ENCODE measurements at places on chromosomes 1 and 21. TPM values are rescaled to one million over a fixed set of nuclear protein-coding genes. Genes with fewer than 3 reads are reported as not detected.

GRCh38 chr1:205661429-205662134 lies 18.7 kb downstream of the SLC45A3 start:
- H3K4me1 ChIP-seq: no peaks in the 10 kb centered on the region
- H3K36me3 ChIP-seq: no peaks in the 10 kb centered on the region
- no peaks in the 10 kb centered on the region for H3K27me3 ChIP-seq
- no peak for DNase-seq

DNA sequence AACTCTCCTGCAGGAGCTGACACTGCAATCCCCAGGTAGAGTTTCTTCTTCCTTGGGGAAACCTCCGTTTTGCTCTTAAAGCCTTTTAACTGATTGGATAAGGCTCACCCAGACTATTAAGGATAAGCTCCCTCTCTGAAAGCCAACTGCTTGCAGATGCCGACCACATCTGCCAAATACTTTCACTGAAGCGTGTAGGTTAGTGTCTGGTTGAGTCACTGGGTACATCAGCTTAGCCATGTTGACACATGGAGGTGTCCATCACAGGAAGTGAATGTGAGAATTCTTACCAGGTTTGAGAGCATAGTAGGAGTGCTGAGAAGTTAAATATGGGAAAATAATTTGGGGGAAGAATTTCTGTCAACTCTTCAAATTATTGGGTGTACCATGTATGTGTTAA lies 202.0 kb downstream of the AJAP1 start:
- H3K27me3 ChIP-seq: no peaks in the 10 kb centered on the region
- no peak overlapping the region for H3K4me3 ChIP-seq
- H3K27ac ChIP-seq: no peak overlapping the region

- DNase-seq: no peak
- no peaks in the 10 kb centered on the region for H3K27me3 ChIP-seq
- H3K27ac ChIP-seq: no peak overlapping the region
- no peak overlapping the region for H3K4me3 ChIP-seq
- H3K36me3 ChIP-seq: no peaks in the 10 kb centered on the region
These were observed 8.7 kb downstream of the UBIAD1 start for GRCh38 chr1:11281518-11282331.

- no peaks in the 10 kb centered on the region for H3K27me3 ChIP-seq
- H3K36me3 ChIP-seq: no peaks in the 10 kb centered on the region
- H3K4me1 ChIP-seq: peaks cover 2% of the 10 kb centered on the region
- no peak for DNase-seq
These were observed 76.4 kb downstream of the ADGRL2 start for GRCh38 chr1:81876901-81877733.

- DNase-seq: no peak
- H3K27me3 ChIP-seq: no peaks in the 10 kb centered on the region
- H3K36me3 ChIP-seq: no peaks in the 10 kb centered on the region
- H3K27ac ChIP-seq: no peak overlapping the region
- H3K4me3 ChIP-seq: no peak overlapping the region
These were observed 177.4 kb upstream of the NRIP1 start for GRCh38 chr21:15241997-15242736.

DNA sequence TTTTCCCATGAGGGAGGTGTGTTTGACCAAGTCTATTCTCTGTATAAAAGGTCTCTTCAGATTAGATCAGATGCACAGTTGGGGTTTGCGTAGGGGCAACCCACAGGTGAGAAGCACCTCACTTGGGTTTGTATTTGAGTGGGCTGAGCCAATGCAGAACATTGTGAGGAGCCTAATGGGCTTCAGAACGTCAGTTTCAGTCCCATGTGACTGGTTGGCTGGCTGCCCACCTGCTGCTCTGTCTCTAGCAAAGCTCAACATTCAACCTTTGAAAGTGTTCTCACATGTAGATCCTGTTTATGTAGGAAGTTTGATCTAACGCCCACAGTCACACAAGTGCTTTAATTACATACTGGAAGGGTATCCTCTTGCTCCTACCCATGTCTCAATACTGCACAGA lies 105.5 kb downstream of the FASLG start:
- no peaks in the 10 kb centered on the region for H3K36me3 ChIP-seq
- no peak for DNase-seq
- H3K27ac ChIP-seq: no peak overlapping the region
- H3K4me3 ChIP-seq: no peak overlapping the region

GRCh38 chr1:211541720-211542477 lies 37.1 kb downstream of the SLC30A1 start:
- H3K27ac ChIP-seq: no peak overlapping the region
- no peak overlapping the region for H3K4me3 ChIP-seq
- H3K36me3 ChIP-seq: no peaks in the 10 kb centered on the region
- no peaks in the 10 kb centered on the region for H3K27me3 ChIP-seq
- no peak for DNase-seq

DNA sequence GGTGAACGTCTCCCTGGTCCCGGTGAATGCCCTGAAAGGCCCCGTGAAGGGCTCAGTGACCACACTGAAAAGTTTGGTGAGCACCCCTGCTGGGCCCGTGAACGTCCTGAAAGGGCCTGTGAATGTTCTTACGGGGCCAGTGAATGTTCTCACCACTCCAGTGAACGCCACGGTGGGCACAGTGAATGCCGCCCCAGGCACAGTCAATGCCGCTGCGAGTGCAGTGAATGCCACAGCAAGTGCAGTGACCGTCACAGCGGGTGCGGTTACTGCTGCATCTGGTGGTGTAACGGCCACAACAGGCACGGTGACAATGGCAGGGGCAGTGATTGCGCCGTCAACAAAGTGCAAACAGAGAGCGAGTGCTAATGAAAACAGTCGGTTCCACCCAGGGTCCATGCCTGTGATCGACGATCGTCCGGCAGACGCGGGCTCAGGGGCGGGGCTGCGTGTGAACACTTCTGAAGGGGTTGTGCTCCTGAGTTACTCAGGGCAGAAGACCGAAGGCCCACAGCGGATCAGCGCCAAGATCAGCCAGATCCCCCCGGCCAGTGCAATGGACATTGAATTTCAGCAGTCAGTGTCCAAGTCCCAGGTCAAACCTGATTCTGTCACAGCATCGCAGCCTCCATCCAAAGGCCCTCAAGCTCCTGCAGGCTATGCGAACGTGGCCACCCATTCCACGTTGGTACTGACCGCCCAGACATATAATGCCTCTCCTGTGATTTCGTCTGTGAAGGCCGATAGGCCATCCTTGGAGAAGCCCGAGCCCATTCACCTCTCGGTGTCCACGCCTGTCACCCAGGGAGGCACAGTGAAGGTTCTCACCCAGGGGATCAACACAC lies 41.5 kb downstream of the ZBTB17 start:
- no peaks in the 10 kb centered on the region for H3K4me1 ChIP-seq
- no peaks in the 10 kb centered on the region for H3K27me3 ChIP-seq
- DNase-seq: no peak
- H3K27ac ChIP-seq: no peak overlapping the region

DNA sequence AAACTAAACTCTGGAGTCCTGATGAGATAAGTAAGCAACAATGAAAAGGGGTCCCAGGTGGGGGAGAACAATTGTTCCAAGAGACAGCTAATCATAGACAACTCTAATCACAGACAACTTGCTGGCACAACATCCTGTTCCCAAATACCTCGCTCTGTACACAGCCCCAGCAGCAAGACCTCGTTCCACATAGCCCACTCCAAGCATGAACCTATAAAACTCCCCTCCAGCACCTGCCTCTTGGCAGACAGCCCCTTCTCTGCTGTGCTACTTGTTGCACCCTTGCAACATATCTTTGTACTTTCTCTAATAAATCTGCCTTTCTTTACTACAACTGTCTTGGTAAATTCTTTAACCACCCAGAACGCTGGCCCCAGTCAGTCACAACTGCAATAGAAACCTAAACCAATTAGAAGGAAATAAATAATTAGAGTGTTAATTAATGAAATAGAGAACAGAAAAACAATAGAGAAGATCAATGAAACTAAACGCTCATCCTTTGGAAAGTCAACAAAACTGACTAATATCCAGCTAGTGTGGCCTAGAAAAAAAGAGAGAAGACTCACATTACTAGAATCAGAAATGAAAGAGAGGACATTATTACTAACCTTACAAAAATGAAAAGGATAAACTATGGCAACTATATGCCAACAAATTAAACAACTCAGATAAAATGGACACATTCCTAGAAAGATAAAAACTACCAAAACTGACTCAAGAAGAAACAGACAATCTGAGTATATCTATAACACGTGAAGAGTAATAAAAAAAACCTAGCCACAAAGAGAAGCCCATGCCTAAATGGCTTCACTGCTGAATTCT lies 36.1 kb downstream of the LRRC40 start:
- H3K4me3 ChIP-seq: no peak overlapping the region
- no peak for DNase-seq
- no peaks in the 10 kb centered on the region for H3K27me3 ChIP-seq
- H3K36me3 ChIP-seq: no peaks in the 10 kb centered on the region

- H3K27ac ChIP-seq: no peak overlapping the region
- peak; percentile 42 for DNase-seq
- H3K36me3 ChIP-seq: no peaks in the 10 kb centered on the region
These were observed 380.5 kb upstream of the VAMP3 start for GRCh38 chr1:7390604-7391000.

DNA sequence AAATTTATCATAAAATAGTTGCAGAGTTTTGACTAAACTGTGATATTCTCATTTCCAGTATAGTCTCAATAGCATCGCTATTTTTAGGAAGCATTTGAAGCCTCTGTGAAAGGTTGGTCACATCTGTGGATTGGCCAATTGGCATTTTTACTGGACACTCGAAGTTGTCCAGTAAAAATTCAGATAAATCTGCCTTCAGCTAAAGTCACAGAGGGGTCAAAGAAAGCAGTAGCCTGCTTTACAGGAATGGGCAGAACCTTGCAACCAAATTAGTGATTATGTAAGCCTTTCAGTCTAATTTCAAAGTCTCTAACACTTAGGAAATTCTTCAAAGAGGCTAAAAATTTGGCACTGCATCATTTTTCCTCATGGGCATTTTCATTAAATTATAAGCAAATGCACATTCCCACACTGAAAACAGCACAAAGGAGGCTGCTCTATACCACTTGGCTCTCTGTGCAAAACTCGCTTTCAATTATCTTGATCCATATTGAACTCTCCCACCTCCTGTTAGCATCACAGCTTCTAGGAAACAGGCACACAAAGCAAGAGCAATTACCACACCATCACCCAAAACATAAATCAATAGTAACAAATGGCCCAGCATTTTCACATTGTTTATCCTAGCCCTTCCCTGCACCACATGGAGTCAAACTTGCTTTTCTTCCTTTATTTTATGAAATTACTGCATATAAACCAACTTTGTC lies 318.5 kb upstream of the DUSP10 start:
- no peaks in the 10 kb centered on the region for H3K27me3 ChIP-seq
- H3K4me1 ChIP-seq: no peaks in the 10 kb centered on the region
- H3K4me3 ChIP-seq: no peak overlapping the region
- H3K36me3 ChIP-seq: no peaks in the 10 kb centered on the region
- no peak overlapping the region for H3K27ac ChIP-seq

DNA sequence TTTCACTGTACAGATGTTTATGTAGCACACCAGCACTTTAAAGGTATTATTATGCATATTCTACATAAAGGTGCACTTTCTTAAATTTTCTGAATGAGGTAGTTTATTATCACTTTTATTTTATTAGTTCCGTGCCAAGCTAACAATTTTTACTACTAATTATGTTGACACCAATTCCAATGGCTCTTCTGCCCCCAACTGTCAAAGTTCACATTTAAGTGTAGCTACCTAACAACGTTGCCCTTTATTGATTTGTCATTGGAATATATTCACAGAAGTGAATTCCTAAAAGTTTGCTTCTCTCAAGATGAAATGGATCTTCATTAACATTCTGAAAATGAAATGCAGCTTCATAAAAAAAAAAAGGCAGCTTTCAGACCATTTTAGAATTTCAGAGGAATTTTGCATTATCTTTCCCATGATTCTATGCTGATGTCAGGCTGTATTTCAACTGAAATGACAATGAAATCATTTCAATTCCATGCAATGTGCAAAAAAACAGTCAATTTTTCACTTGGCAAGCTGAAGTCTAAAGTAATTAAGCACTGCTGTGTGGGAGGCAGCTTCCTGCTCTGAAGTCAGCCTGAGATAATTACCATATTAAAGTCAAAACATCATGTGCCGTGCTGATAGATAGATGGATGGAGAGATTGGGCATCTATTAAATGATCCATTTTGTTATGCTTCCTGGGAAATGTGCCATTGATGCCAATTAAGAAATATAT lies 229.2 kb downstream of the TTLL7 start:
- DNase-seq: no peak
- H3K36me3 ChIP-seq: no peaks in the 10 kb centered on the region
- no peak overlapping the region for H3K27ac ChIP-seq
- H3K4me1 ChIP-seq: no peaks in the 10 kb centered on the region
- H3K4me3 ChIP-seq: no peak overlapping the region
- H3K27me3 ChIP-seq: no peaks in the 10 kb centered on the region

DNA sequence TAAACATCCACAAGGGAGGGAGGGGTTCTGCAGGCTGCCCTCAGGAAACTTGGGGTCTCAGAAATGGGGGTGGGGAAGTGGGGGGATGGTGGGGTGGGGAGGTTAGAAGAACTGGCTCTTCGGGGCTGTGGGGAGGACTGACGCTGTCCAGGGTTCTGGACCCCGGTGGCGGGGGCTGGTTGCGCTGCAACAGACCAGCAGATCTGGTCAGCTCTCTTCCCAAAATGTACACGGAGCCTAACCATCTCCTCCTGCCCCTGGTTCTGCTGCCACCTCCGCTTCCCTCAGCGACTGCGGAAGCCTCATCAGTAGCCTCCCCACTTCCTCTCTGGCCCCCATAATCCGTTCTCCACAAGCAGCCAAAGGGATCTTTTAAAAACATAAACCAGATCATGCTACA lies 29.3 kb upstream of the C1QA start:
- DNase-seq: no peak
- no peak overlapping the region for H3K4me3 ChIP-seq
- no peaks in the 10 kb centered on the region for H3K27me3 ChIP-seq

DNA sequence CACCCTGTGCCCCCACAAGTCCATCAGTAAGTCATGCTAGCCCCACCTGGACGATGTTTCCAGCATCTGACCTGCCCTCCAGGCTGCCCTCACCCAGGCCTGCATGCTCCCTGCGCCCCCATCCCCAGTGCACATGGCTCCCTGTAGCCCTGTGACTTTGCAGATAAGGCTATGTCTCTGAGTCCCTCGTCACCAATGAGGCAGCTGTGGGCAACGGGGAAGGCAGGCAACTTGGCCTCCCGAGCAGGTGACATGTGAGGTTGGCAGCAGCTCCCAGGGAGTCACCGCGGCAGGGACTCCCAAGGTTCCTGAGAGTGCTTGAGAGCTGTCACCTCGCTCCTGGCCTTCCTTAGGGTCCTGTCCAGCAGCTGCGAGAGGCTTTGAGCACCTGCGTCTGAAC lies 32.4 kb upstream of the AGPAT3 start:
- DNase-seq: no peak
- H3K4me3 ChIP-seq: no peak overlapping the region
- H3K27ac ChIP-seq: no peak overlapping the region

Gene DCST1
- not detected for polyA plus RNA-seq

Gene KLF17
- 0.13 TPM for polyA plus RNA-seq

Gene ADAMTS5
- 0.38 TPM for polyA plus RNA-seq

Gene PRKCZ
- 23.2 TPM for polyA plus RNA-seq

Gene ADGRB2
- 1.8 TPM for polyA plus RNA-seq

Gene PPP1R8
- 32.0 TPM for polyA plus RNA-seq

Gene CFAP74
- polyA plus RNA-seq: not detected

Gene KCNN3
- polyA plus RNA-seq: 0.08 TPM

Gene TAL1
- polyA plus RNA-seq: 0.77 TPM

Gene NBPF10
- polyA plus RNA-seq: 1.2 TPM
